ENCODE measurements at places on chromosomes 2 and 18. TPM values are rescaled to one million over a fixed set of nuclear protein-coding genes. Genes with fewer than 3 reads are reported as not detected.

- no peak for DNase-seq
Measured at GRCh38 chr2:10475811-10476660, 27.9 kb upstream of the ODC1 start.

DNA sequence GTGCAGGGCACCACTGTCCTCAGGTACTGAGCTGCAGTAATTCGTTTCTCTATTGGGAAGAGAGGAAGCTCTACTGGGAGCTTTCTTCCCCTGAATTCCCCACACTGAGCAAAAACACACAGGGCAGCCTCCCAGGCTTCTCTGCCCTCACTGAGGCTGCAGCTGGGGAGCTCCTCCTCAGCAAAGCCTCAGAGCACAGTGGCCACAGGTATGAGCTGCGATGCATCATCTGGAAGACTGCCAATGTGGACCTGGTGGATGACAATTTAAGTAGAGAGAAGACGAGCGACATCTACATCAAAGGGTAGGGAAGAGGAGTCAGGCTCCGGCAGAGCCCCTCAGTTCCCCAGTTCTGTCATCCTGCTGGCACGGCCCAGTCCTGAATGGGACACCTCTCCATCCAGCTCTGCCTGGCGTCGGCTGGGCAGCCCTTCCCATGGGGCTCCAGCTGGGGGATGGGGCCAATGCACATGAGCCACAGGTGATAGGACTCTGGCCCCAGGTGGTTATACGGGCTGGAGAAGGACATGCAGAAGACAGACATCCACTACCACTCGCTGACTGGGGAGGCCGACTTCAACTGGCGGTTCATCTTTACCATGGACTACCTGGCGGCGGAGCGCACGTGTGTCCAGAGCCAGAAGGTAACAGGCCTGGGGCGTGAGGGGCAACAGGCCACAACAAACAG lies 37.6 kb downstream of the LMAN2L start:
- DNase-seq, result no peak

GRCh38 chr2:11454824-11455223 lies 11.1 kb downstream of the E2F6 start:
- no peak for DNase-seq

GRCh38 chr2:215880970-215881369 lies 132.4 kb downstream of the MREG start:
- DNase-seq, result no peak

GRCh38 chr2:142819411-142819810 lies 58.1 kb upstream of the KYNU start:
- peak; percentile 3 for DNase-seq

DNA sequence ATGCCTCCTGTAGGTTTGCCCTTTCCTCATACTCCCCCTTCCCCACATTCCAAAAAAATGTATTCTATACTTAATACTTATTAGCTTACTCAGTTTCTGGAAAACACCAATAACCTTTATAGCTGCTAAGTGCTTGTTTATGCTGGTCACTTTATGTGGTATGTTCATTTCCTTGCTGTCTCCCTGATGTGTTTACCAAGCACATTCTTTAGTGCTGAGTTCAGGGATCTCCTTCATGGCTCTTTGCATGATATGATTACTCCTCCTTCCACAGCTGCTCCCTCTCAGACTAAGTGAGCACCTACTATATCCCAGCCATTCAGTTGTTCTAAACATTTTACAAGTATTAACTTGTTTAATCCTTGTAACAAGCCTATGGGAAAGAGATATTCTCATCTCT lies 698.3 kb upstream of the FANCL start:
- no peak for DNase-seq

DNA sequence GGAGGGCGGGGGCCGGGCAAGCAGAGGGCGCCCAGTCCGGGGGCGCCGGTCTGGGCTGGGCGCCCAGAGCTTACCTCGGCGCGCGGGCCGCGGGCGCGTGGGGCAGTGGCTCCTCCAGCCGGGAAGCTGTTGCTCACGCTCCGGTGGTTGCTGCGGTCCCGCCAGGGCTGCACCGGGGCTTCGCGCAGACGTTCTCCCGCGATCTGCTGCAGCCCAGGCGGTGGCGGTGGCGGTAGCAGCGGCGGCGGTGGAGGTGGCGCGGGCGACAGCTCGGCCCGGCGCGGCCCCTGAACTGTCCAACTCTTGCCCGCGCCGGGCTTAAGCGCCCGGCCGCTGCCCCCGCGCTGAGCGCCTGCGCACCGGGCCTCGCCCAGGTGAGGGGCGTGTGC lies 391 bp downstream of the ZNF385B start:
- DNase-seq, result peak; percentile 8

GRCh38 chr18:470661-471501 lies 29.6 kb downstream of the COLEC12 start:
- no peak for DNase-seq

GRCh38 chr2:173654896-173655265 lies 300.2 kb downstream of the CDCA7 start:
- DNase-seq, result no peak

- no peak for DNase-seq
Measured at GRCh38 chr2:8510519-8510918, 171.3 kb upstream of the ID2 start.

- DNase-seq, result no peak
Measured at GRCh38 chr2:235063471-235063961, 111.7 kb downstream of the SH3BP4 start.

DNA sequence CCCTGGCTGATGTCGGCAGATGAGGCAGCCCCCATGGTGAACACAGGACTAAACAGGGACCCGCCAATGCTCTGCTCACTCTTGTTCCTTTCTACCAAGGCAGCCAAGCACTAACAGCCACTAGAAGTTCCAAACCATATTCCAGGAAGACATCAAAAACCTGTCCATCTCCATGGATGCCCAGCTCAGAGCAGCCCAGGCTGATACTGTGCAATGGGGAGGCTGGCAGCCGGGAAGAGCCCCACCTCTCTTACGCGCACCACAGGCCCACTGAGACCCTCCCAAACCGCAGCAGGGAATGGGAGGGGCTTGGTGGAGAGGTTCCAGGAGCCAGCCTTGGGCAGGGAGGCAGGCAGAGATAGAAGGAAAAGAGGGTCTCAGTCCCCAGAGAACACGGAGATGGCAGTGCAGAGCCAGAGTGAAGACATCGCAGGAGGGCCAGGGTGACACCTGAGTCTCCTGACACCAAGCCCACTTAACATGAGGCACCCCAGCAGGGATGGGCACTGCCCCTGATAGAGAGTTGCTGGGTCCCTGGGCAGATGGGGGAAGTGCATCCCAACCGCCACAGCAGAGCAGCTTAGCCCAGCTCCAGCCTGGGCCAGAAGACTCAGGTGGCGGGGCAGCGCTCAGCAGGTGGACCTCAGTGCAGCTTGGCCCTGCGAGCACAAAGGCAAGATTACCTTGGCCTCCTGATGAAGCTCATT lies 3.4 kb downstream of the HS6ST1 start:
- DNase-seq, result no peak

GRCh38 chr2:4908461-4908860 lies 783.7 kb upstream of the SOX11 start:
- DNase-seq, result no peak

DNA sequence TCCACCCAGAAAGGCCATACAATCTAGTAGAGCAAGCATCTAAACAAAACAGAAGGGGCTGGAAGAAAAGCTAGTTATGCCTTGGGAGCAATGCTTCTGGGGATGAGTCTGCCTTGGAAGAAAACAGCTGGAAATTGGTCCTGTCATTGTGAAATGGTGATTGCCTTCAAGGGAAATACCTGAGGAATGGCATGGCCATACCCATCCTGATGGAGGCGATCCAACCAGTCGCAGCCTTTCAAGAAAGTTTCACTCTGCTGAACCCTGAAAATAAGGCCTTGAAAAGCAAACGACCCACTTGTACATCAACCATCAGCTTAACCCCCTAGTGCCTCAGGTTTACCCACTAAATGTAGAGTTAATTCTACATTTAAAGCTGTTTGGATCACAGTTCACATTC lies 72.6 kb upstream of the PID1 start:
- DNase-seq, result no peak

DNA sequence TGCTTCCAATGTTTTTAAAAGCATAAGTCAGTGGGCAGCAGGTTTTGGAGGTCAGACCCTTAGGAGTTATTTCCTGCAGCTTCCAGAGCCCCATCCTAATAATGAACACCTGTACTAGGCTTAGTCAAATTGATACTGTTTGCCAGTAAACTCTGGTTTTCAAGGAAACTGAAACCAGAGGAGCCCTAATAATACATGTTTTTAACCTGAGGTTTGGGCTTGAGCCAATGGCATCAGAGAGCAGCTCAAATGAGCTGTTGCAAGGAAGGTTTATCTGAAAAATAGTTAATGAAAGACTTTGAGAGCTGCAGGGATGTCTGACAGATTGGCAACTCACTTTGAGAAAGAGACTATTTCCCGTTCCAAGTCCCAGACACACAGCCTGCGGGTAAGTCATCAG lies 54.6 kb downstream of the DCC start:
- DNase-seq, result no peak

DNA sequence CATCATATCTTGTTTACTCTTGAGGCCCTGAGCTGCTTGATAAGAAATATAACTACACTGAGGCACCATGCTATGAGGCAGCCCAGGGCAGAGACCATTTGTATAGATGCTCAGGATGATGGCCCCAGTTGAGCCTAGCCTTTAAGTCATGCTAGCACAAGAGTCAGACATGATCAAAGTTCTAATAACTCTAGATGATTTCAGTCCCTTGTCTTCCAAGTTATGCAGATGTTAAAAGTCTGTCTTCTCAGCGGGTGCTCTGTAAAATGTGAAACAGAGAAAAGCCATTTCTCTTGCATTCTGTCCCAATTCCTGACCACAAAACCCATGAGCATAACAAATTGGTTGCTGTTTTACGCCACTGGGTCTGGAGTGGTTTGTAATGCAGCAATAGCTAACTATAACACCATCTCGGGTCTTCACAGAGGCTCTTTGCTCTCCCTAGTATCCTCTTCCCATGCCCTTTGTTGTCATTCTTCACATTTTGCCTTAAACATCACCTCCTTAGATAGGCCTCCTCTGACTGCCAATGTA lies 49.6 kb downstream of the NXPH2 start:
- no peak for DNase-seq

- no peak for DNase-seq
Measured at GRCh38 chr2:159996792-159997546, 65.4 kb downstream of the PLA2R1 start.

DNA sequence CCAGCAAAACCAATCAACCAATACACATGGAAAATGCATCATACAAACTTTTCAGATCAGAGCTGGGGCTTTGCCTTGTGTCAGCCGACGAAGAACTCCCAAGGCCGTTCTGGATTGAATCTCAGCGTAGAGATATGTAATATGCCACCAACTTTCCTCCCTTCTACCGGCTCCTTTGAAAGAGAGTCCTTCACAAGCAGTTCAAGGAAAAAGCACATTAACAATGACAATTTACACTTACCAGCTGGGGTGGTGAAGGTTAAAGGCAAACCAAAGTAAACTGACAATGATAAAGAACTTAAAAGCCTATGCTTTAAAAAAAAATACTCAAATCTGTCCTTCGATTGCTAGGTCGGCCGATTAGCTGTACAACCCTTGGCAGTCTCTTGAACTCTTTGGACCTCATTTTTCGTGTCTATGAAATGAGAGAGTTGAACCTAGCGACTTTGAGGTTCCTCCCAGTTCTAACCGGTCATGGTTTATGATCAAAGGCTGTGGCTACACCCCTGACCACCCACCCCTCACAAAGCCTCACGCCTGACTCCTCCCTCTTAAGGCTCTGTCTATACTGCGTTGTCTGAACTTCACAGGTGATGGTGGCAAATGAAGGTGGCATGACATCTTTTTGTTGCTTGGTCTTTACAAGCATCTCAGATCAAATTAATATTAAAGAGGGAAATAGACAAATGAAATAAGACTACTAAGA lies 46.2 kb downstream of the BCL2 start:
- no peak for DNase-seq

DNA sequence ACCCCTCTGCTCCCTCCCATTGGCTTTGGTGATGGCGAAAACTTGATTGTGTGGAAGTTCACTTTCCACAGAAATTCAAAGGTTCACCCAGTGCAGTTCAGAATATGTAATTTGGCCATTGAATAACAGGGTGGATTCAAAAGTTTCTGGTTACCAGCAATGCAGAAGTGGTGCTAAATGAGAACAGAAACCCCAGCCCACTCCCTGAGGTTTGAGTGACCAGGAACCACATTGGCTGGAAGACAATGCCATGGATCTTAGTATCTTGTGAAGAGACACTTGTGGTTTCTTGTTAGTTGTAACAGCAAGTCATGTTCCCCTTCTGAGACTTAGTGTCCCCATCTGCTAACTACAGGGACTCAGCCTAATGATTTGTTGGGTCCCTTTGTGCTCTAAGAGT lies 49.8 kb downstream of the QPCT start:
- no peak for DNase-seq

GRCh38 chr2:73993778-73994177 lies 9.1 kb downstream of the TET3 start:
- no peak for DNase-seq

DNA sequence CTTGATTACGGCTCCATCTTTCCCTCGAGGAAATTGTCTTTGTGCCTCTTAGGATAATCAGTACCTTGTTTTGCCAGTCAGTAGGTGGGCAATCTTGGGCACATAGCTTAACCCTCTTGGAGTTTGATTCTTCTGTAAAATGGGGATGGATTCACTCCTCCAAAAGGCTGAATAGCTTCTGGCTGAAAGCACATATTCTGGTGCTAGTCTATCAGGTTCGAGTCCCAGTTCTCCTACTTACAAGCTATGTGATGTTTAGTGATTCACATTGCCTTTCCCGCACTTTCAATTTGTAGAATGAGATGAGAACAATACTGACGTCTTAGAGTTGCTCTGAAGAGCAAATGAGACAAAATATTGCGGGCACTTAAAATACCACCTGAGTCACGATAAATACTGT lies 43.9 kb downstream of the ATIC start:
- no peak for DNase-seq

DNA sequence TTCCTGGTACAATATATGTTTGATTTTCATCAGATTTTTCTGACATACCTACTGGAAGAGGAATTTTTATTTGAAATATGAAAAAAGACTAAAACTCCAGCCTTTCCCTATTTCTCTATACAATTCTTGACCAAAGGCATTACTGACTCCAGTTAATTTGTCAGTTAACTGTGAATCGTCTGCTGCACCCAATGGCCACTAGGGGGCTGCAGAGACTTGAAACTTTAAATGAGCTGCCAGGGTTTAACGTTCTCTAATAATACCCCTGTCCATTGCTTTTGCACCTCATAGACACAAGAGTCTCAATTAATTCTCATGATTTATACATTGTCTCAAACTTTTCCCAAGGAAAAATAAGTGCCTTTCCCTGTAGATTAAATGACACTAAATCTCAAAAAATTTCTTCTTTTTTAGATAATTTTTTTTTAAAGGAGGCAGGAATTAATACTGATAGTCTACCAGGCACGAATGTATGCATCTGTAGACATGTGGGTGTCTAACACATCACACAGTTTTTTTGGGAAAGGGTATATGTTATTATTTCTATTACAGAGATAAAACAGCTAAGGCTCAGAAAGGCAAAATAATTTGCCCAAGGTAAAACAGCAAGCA lies 1.8 kb upstream of the ALK start:
- DNase-seq, result peak; percentile 74

Gene SALL3
- polyA plus RNA-seq, result 9.6 TPM

Gene SPP2
- polyA plus RNA-seq, result not detected

Gene RAMP1
- polyA plus RNA-seq, result 2.5 TPM

Gene CD226
- 3.4 TPM for polyA plus RNA-seq

Gene VIT
- 0.13 TPM for polyA plus RNA-seq

Gene SH3BP4
- 33.7 TPM for polyA plus RNA-seq

Gene SLC30A3
- polyA plus RNA-seq, result 6.2 TPM

Gene NPAS2
- polyA plus RNA-seq, result 16.8 TPM

Gene KCNS3
- polyA plus RNA-seq, result 9.2 TPM

Gene GEN1
- 25.4 TPM for polyA plus RNA-seq

Gene ZAP70
- polyA plus RNA-seq, result 2.2 TPM

Gene UGT1A6
- polyA plus RNA-seq, result 2.7 TPM

Gene PFN4
- 2.2 TPM for polyA plus RNA-seq

Gene GPAT2
- polyA plus RNA-seq, result 3.8 TPM

Gene FOXI3
- polyA plus RNA-seq, result 0.22 TPM
